ENCODE measurements at places on chromosomes 5 and 9.

GRCh38 chr9:96232539-96233241 lies 69.3 kb downstream of the HSD17B3 start:
- no peaks in the 10 kb centered on the region for H3K4me1 ChIP-seq
- no peaks in the 10 kb centered on the region for H3K27me3 ChIP-seq
- peak; percentile 82 for DNase-seq
- peak overlapping the region; percentile 50 for H3K27ac ChIP-seq
- H3K4me3 ChIP-seq: no peak overlapping the region
- H3K36me3 ChIP-seq: no peaks in the 10 kb centered on the region

DNA sequence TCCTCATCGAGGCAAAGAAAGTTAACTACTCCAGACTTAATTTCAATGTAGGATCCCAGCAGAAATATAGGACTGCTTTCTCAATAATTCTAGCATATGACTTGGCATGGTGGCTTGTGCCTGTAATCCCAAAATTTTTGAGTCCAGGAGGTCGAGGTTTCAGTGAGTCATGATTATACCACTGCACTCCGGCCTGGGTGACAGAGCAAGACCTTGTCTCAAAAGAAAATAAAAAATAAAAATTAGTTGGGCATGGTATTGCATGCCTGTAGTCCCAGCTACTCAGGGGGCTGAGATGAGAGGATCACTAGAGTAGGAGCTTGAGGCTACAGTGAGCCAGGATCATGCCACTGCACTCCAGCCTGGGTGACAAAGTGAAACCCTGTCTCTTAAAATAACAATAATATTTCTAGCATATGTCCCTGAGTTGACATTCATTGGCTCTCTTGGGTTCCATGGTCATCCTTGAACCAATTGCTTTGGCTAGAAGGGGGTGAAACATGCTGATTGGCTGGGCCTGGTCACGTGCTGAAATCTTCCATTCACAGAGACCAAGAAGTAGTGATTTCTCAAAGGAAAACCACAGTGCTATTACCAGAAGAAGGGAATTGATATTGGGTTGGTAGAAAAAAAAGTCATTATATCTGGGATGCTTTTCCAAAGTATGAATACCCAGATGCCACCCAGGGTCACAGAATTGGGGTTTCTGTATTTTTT lies 31.6 kb upstream of the GARNL3 start:
- H3K36me3 ChIP-seq: no peaks in the 10 kb centered on the region
- H3K4me1 ChIP-seq: no peaks in the 10 kb centered on the region
- no peak for DNase-seq
- no peak overlapping the region for H3K4me3 ChIP-seq

DNA sequence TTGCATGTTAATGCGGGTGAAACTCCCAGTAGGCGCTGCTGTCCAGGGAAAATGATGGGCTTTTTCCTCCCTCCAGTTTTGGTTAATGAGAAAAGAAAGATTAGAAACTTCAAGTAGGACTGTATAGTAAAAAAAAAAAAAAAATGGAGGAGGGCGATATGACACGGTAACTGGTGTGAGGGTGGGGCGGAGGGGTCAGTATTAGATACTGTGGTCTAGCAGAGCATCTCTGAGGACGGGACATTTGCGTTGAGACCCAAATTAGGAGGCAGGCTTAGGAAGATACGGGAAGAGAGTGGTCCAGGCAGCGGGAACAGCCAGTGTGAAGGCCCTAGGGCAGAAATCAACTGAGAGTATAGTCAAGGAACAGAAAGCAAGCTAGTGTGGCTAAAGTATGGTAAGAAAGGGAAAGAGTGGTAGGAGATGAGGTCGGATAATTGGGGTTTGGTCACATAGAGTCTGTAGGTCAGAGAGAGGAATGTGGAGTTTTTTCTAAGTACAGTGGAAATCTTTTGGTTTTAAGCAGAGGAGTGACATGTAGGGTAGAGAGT lies 707 bp downstream of the RMND5B start:
- H3K27me3 ChIP-seq: no peaks in the 10 kb centered on the region
- H3K4me3 ChIP-seq: peak overlapping the region; percentile 99
- no peak for DNase-seq
- peak overlapping the region; percentile 99 for H3K27ac ChIP-seq
- H3K4me1 ChIP-seq: peaks cover 9% of the 10 kb centered on the region

- H3K27me3 ChIP-seq: no peaks in the 10 kb centered on the region
- no peak overlapping the region for H3K4me3 ChIP-seq
- no peaks in the 10 kb centered on the region for H3K36me3 ChIP-seq
- DNase-seq: no peak
Observed at GRCh38 chr5:68739752-68740151, 354.1 kb upstream of the SLC30A5 start.

- H3K27me3 ChIP-seq: no peaks in the 10 kb centered on the region
- H3K4me3 ChIP-seq: no peak overlapping the region
- peaks cover 36% of the 10 kb centered on the region for H3K4me1 ChIP-seq
- H3K27ac ChIP-seq: peak overlapping the region; percentile 89
- H3K36me3 ChIP-seq: no peaks in the 10 kb centered on the region
- peak; percentile 69 for DNase-seq
Observed at GRCh38 chr9:96140296-96141127, 161.5 kb downstream of the HSD17B3 start.
